ENCODE measurements at places on chromosomes 3 and 15.

- peak overlapping the region; percentile 91 for H3K27ac ChIP-seq
- H3K4me3 ChIP-seq = peak overlapping the region; percentile 45
- H3K36me3 ChIP-seq = peaks cover 98% of the 10 kb centered on the region
- no peaks in the 10 kb centered on the region for H3K27me3 ChIP-seq
- peaks cover 69% of the 10 kb centered on the region for H3K4me1 ChIP-seq
- DNase-seq = peak; percentile 75
Measured at GRCh38 chr3:15055019-15055557, 10.0 kb downstream of the MRPS25 start.

- no peak overlapping the region for H3K27ac ChIP-seq
- H3K36me3 ChIP-seq = no peaks in the 10 kb centered on the region
- H3K4me1 ChIP-seq = peaks cover 3% of the 10 kb centered on the region
- no peak overlapping the region for H3K4me3 ChIP-seq
- H3K27me3 ChIP-seq = peaks cover 8% of the 10 kb centered on the region
Measured at GRCh38 chr3:67067251-67067650, 69.1 kb downstream of the KBTBD8 start.

DNA sequence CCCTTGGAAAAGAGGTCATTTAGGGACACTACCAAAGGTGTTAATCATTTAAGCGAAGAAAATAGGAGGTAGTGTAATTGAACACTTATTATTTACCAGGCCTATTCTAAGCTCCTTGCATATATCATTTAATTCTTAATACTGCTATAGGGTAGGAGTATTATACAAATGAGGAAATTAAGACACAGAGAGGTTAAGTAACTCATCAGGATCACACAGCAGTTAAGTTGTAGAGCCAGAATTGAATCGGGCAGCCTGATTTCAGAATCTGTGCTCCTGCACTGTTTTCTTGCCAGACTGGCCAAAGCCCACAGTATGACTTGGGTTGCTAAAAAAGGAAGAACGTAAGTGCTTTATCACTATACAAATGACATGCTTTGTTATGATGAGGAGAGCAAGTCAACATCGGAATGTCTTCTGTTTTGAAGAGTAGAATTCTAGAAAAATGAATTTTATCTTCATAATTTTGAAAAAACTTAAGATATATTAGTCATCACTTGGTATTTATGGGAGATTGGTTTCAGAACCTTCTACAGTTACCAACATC, 31.4 kb downstream of the HPS3 start:
- DNase-seq = no peak
- peaks cover 77% of the 10 kb centered on the region for H3K36me3 ChIP-seq
- peaks cover 2% of the 10 kb centered on the region for H3K4me1 ChIP-seq
- no peak overlapping the region for H3K4me3 ChIP-seq

DNA sequence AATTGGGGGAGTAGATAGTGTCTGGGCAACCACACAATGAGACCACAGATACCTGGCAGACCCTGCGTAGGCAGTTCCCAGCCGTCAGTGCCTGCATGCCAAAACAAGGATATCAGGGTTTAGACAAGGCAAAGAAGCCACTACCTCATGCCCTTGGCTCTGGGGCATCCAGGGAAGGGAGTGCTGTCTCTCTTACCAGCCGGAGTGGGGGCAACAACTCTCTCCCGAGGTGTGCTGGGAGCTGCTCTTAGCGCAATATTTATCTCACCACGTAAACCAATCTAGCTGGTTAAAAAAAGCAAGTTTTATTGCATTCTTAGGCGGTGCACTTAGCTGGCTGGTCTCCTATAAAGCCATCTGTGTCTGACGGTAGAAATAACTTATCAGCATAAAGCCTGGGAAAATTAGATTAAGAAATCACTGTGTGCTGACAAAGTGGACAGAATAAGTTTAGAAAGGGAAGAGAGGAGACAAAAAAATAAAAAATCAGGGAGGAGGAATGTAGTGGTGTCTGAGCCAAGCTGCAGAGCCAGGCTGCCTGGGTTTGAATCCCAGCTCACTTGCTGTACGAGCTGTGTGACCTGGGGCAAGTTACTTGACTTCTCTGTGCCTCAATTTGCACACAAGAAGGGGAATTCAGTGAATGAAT, 273.2 kb downstream of the PDZRN3 start:
- no peak overlapping the region for H3K4me3 ChIP-seq
- peaks cover 4% of the 10 kb centered on the region for H3K27me3 ChIP-seq
- DNase-seq = no peak
- H3K36me3 ChIP-seq = no peaks in the 10 kb centered on the region

DNA sequence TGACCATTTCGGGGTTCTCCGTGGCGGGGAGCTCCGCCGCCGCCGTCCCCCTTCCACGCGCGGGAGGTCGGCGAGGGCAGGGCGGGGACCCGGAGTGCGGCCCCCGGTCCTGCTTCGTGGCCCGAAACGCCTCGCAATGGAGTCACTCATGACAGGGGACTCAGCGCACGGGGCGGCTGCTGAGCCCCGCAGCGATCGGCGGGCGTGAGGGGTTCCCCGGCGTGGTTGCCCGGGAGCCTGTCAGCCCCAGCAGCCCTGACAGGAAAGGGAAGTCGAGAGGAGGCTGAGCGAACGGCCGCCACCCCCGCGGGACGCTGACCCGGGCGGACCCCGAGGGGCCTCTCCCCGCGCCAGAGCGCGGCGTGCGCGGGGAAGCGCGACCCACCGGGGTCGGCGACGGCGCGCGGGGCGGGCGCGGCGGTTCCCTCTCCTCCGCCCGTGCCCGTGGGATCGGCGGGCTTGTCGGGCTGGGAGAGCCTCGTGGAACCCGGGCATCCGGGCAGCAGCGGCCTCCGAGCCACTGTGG, 564 bp upstream of the PIGZ start:
- DNase-seq = peak; percentile 72
- H3K4me3 ChIP-seq = peak overlapping the region; percentile 76
- H3K27ac ChIP-seq = peak overlapping the region; percentile 71
- peaks cover 29% of the 10 kb centered on the region for H3K27me3 ChIP-seq

GRCh38 chr3:87173776-87174175, 53.3 kb upstream of the CHMP2B start:
- H3K4me3 ChIP-seq = no peak overlapping the region
- no peak overlapping the region for H3K27ac ChIP-seq
- no peaks in the 10 kb centered on the region for H3K36me3 ChIP-seq
- no peaks in the 10 kb centered on the region for H3K4me1 ChIP-seq
- DNase-seq = no peak

GRCh38 chr15:61834076-61834697, 226.1 kb downstream of the VPS13C start:
- DNase-seq = peak; percentile 84
- no peak overlapping the region for H3K4me3 ChIP-seq
- peaks cover 4% of the 10 kb centered on the region for H3K4me1 ChIP-seq
- peaks cover 38% of the 10 kb centered on the region for H3K27me3 ChIP-seq

DNA sequence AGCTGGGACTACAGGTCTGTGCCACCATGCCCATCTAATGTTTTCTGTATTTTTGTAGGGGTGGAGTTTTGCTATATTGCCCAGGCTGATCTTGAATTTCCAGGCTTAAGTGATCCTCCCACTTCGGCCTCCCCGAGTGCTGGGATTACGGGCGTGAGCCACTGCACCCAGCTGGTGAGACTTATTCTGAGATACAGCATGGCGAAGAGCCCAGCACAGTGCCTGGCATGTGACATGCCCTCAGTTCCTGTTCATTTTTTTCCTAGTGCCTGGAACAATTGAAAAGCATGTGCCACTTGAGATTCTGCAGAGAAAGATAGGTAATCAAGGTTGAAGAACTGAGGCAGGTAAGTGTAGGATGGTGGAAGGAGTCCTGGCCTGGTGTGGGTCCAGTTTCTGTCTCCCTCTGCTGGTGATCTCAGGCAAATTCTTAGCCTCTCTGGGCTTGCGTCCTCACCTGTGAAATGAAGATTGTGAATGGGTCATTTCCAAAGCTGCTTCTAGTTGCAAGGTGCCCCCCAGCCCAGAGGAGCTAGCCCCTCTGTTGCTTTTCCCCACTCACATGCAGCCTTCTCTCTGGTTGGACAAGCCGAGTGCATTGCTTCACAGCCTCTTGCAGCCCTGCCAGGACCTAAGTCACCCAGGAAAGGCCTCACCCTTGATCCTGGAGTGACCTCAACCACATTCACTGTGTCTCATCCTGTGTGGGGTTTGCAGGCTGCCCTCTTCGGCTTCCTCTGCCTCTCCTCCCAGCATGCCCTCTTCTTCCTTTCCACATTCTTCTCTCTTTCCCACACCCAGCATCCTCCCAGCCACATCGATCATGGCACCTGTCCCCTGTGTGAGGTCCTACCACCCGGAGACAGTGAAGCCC, 4.3 kb upstream of the RHCG start:
- H3K27ac ChIP-seq = no peak overlapping the region
- peak; percentile 22 for DNase-seq
- H3K4me1 ChIP-seq = peaks cover 8% of the 10 kb centered on the region
- H3K36me3 ChIP-seq = no peaks in the 10 kb centered on the region
- peaks cover 78% of the 10 kb centered on the region for H3K27me3 ChIP-seq
- no peak overlapping the region for H3K4me3 ChIP-seq
